ENCODE measurements at places on chromosomes 6 and 20.

- DNase-seq: no peak
These were observed 157.9 kb downstream of the CD83 start for GRCh38 chr6:14275493-14275851.

DNA sequence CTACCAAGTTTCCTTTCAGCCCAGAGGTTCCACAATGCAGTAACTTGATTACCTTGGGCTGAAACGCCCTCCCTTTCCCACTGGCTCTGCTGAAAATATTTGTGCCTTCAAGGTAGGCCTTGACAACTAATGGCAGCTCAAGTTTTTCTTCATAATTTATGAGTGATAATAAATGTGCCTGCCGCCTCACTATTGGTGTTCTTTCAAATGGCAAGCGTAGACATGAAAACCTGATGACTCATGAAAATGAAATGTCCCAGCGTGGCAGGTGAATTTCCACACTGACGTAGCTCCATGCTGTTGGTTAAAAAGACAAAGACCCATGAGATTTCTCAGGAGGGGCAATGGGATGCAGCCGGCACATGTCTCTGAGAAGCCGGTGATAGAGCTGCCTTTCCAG is 107.2 kb upstream of the GGTLC1 start:
- no peak for DNase-seq

DNA sequence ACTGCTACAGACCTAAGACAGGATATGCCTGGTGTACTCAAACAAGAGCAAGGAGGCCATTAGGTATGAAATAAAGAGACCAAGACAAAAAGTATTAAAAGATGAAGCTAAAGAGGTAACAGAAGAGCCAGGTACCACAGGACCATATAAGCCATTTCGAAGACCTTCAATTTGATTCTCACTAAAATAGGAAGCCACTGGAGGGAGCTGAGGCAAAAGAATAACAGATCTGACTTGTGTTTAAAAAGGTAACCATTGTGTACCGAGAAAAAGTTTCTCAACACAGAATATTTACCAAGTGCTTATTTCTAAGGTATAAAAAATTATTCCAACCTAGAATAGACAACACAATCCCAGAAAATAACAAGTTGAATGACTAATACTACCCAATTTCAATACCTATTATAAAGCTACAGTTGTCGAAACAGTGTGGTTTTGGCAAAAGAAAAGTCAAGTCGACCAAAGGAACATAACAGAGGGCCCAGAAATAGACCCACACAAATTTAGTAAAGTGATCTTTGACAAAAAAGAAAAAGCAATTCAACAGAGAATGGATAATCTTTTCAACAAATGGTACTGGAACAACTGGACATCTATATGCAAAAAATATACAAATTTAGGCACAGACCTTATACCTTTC is 125.3 kb upstream of the DST start:
- no peak for DNase-seq

DNA sequence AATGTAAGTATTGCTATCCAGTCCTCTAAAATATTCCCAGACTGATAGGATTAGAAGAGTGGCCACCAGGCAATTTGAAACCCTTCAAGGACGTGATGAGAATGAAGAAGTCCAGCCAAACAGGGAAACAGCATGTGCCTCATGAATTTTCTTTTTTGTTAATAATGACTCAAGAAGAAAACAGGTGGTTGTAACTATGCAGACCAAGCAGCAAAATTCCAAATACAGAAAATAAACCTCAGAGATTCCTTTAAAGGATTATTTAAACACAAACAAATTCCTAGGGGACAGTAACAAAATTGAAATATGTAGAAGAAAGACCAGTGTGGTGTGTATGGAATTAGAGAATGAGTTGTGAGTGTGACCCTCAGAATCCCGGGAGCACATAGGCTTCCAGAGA is 239.2 kb downstream of the KCNQ5 start:
- DNase-seq: no peak

DNA sequence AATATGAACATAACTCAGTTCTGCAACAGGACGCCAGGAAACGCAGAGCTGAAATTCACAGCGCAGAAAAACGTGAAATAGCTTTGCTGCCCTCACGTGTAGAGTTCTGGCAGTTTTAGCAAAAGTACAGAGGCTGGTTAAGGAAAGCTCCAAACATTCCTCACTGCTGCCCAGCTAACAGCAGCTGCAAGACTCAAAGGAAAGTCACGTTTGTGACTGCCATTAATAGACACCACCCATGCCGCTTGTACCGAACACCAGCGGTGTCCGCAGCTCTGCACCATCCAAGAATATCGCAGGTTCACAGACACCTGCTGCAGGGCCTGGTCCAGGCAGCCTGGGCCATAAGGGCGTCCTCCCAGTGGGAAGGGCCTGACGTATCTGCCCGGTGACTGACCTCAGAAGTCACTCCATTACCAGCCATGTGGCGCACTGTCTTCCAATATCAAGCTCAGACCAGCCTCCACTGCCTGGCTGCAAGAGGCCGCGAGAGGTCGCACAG is 61.4 kb downstream of the WDR27 start:
- no peak for DNase-seq

DNA sequence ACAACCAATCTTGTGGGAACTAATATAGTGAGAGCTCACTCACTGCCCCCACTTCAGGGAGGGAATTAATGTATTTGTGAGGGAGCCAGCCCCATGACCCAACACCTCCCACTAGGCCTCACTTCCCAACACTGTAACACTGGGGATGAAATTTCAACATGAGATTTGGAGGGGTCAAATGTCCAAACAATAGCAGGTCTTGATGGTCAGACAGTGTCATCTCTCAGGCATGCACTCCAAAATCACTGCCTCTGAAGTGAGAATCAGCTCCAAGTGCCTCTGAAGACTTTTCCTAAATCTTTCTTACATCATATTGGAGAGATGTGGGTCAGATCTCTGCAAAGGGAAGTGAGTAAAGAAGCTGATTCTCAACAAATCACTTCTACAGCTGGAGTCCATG is 13.8 kb upstream of the SAYSD1 start:
- no peak for DNase-seq

DNA sequence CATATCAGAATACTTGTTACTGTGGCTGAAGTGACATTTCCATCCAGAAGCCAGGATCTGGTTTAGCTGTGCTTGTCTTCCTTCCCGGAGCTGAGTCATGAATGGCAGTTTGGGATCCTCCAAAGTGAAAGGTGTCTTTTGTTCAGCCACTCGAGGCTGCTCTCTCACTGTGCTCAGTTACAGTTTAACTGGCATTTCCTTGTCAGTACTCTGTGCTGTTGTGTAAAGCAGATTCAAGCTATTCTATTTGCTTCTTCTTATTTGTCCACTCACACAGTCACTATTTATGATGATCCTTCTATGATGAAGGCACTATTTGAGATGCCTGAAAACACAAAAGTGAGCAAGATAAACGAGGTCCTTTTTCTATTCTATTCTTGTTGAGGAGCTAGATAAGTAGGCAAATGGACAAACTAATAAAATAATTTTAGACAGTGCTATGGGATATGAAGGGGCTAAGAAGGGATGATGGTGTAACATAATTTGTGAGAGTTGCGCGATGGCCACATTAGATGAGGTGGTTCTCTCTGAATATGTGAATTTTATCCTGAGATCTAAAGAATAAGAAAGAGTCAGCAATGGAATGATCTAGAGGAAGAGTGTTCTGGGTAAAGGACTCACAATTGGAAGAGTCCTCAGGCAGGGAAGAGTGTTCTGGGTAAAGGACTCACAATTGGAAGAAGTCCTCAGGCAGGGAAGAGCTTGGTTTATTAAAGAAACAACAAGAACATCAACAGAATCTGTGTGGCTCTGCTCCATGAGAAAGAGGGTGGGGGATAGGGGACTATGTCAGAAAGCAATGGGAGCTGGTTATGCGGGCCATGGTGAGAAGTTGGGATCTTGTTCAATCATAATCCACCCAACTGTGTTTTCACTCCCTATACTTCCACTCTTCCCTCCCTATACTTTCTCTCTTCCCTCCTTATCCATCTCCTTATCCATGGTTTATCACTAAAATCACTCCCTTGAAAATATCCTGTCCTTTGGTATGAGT is 40.1 kb downstream of the CYP24A1 start:
- peak; percentile 66 for DNase-seq

- DNase-seq: no peak
These were observed 75.7 kb upstream of the FOXP4 start for GRCh38 chr6:41470331-41471063.

GRCh38 chr6:45001663-45002062 is 326.5 kb upstream of the RUNX2 start:
- DNase-seq: no peak

Data from ACHN (cell line).